ENCODE measurements at places on chromosomes 3 and 15.

GRCh38 chr15:69700380-69700779, 247.8 kb downstream of the RPLP1 start:
- DNase-seq, result no peak

- no peak for DNase-seq
These were observed 9.9 kb upstream of the ARIH1 start for GRCh38 chr15:72464251-72464650.

DNA sequence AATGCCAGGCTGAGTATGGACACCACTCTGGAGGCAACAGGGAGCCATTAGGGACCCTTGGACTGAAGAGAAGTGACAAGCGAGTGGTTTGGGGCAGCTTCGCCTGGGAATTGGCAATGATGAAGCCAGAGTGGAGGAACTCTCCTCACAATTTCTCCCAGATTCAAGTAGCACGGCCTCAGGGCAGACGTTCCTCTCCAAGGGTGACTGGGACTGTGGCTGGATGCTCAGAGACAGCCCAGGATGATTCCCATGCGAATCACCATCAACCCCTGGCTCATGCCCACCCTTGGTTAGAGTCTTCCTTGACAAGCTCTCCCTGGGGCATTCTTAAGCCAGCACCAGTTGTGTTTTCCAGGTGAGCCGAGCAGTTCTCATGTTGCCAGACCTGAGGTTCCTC, 16.3 kb upstream of the DOCK3 start:
- no peak for DNase-seq

DNA sequence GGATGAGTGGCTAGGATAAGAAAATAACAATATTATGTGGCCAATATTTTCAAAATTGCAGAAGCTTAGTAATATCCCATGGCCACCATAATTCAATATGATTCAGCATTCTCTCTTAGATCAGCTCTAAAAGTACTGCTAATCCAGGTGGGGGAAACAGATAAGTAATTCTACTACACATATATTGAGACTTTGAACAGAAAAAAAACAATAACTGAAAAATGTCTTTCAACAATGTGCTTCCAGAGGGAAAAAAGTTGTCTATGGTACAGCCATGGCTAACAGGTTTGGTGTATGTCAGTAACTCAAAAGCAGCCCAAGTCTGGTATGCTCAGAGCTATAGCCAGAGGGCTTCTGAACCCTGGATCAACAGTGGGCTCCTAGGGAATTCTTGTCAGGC, 42.4 kb upstream of the PPIB start:
- no peak for DNase-seq

- DNase-seq, result no peak
These were observed 57.5 kb upstream of the EPHB1 start for GRCh38 chr3:134737516-134737915.

- no peak for DNase-seq
These were observed 27.0 kb downstream of the CTSH start for GRCh38 chr15:78917888-78918287.
